Heart left ventricle (tissue), 16 donors: ENCODE measurements at places on chromosomes 6 and 20. TPM values are rescaled to one million over a fixed set of nuclear protein-coding genes. Genes with fewer than 3 reads are reported as not detected.
A peak's percentile ranks its signal among the peaks of the same experiment; 100 is the strongest.

- H3K27ac ChIP-seq = no peak overlapping the region
- H3K4me3 ChIP-seq = no peak overlapping the region
- H3K27me3 ChIP-seq = peaks cover 27% of the 10 kb centered on the region
- no peaks in the 10 kb centered on the region for H3K4me1 ChIP-seq
- no peak for DNase-seq
- no peaks in the 10 kb centered on the region for H3K36me3 ChIP-seq
These were observed 24.7 kb upstream of the ELMO2 start for GRCh38 chr20:46430921-46431712.

CNR1 gene
- total RNA-seq = 0.67 TPM

HLA-DRA gene
- 55.2 TPM for total RNA-seq

- no peaks in the 10 kb centered on the region for H3K4me1 ChIP-seq
- no peak for DNase-seq
- H3K4me3 ChIP-seq = no peak overlapping the region
- no peaks in the 10 kb centered on the region for H3K27me3 ChIP-seq
- H3K36me3 ChIP-seq = no peaks in the 10 kb centered on the region
- no peak overlapping the region for H3K27ac ChIP-seq
These were observed 158.2 kb upstream of the PRND start for GRCh38 chr20:4563534-4563933.

DNA sequence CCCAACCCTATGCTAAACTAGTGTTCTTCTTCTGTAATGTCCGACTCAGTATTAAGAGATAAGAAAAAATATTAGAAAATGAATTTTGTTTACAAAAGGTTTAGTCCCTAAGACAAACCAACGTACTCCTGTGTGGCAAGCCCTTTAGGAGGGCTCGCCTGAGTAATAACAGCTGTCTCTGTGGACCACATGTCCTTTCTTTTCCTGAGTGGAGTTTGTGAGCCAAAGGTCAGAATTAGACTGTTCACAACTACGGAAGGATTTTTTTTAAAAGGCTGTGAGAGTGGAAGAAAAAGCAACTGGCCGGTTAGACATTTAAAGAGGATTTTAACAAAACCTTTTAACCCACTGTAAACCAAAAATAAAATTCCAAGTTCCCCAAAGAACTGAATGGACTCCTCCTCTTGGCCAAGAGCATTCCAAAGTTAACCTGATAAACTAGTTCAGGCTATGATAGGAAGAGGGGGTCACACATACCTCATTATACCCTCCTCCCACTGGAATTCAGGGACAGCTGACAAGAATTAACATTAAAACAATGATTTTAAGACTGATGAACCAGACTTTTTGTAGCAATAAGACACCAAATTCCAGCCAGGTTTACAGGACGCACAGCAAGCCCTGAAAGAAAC lies 43.5 kb downstream of the FAM184A start:
- DNase-seq = no peak
- no peaks in the 10 kb centered on the region for H3K36me3 ChIP-seq
- H3K27me3 ChIP-seq = no peaks in the 10 kb centered on the region
- H3K4me1 ChIP-seq = no peaks in the 10 kb centered on the region
- H3K4me3 ChIP-seq = no peak overlapping the region

DNA sequence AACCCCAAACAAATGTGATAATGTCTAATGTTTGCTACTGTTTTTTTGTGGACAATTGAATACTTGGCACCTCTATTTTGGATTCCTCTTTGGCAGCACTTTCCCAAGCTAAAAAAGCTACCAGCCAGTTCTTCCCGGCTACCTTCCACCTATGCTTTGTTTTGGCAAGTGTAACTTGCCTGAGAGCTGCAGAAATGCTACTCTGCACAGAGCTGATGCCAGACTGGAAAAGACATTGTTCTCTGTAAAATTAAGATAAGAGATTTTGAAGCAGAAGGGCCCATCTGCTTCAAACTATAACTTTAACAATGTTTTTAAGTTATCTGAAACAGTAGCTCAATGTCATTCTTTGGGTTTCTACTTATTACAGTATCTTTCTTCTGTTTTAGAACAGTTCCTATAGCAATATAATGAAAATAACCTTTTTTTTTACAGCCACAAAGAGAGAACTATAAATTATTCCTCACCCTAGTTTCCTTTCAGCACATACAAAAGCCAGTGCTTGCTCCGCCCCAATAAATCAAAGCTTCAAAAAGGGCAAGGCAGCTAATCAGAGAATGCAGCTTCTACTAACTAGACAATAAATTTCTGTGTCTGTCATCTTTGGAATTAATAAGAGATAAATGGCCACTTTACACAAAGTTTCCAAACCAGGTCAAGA lies 183.1 kb downstream of the UBE3D start:
- no peaks in the 10 kb centered on the region for H3K36me3 ChIP-seq
- DNase-seq = no peak
- H3K4me1 ChIP-seq = no peaks in the 10 kb centered on the region
- no peaks in the 10 kb centered on the region for H3K27me3 ChIP-seq
- no peak overlapping the region for H3K27ac ChIP-seq
- H3K4me3 ChIP-seq = no peak overlapping the region

DNA sequence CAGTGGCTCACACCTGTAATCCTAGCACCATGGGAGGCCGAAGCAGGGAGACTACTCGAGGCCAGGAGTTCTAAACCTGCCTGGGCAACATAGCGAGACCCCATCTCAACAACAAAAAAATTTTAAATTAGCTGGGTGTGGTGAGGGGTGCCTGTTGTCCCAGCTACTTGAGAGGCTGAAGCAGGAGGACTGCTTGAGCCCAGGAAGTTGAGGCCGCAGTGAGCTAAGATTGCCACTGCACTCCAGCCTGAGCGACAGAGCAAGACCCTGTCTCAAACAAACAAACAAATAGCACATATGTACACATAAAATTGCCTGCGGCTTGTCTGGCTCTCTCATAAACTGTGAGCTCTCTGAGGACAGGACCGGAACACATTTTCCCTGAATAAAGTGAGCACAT lies 106.3 kb downstream of the BANF2 start:
- no peak overlapping the region for H3K4me3 ChIP-seq
- peaks cover 41% of the 10 kb centered on the region for H3K4me1 ChIP-seq
- no peak for DNase-seq
- H3K27ac ChIP-seq = peak overlapping the region; percentile 45
- H3K36me3 ChIP-seq = no peaks in the 10 kb centered on the region

LY6G6C gene
- not detected for total RNA-seq

GRCh38 chr20:19275630-19276071 lies 63.2 kb downstream of the SLC24A3 start:
- H3K36me3 ChIP-seq = no peaks in the 10 kb centered on the region
- H3K27me3 ChIP-seq = no peaks in the 10 kb centered on the region
- peak overlapping the region; percentile 48 for H3K27ac ChIP-seq

DNA sequence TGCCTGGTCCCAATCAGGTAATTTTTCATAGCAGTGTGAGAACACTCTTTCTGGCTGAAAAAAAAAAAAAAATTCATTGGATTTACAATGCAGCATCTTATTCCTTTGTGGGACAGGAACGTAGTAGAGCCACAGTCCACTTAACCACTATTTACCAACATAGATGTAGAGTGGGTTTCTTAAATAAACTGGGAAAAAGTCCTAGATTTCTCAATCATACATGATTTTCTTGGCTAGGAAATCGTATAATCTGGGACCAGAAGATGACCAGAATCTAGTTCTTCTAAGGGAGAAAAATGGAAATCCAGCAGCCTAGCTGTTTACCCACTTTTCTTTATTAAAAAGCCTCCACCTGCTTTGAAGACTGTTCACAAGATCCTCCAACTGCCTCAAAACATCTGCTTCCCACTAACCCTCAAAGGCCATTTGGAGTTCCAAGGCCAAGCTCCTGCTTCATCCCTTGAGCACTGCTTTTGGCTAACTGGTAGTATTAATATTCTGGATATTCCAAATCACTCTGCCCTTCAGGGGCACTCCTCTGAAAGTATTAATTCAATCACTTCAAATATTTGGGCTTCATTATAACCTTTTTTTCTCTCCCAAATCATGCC lies 70.4 kb downstream of the FYN start:
- no peaks in the 10 kb centered on the region for H3K27me3 ChIP-seq
- no peak for DNase-seq
- no peaks in the 10 kb centered on the region for H3K36me3 ChIP-seq

DNA sequence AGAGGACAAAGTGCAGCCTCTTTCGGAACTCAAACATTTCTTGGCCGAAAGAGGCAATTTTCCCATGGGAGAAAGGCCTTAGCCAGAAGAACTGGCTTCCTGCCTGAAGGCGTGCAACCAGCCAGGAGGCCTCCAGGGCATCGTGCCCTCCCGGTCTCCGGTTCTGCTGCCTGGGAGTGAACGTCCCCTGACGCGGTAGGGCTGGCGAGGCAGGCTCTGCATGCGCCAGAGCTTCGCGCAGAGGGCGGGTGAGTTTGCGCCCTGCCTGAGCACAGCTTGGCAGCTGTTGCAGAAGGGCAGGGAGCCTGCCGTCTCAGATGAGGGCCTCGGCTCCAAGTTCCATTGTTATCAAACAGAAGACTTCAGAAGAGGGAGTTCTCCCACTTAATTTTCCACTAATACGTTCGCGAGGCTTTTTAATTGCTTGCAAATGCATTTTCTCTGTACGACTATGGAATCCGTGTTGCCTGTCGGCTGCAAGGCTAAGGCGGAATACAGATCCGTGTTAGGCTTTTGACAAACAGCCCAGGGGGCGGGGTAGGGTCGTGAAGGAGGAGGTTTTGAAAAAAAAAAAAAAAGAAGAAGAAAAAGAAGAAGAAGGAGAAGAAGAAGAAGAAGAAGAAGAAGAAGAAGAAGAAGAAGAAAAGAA lies 5.5 kb upstream of the TFAP2D start:
- no peaks in the 10 kb centered on the region for H3K4me1 ChIP-seq
- H3K36me3 ChIP-seq = no peaks in the 10 kb centered on the region
- peaks cover 10% of the 10 kb centered on the region for H3K27me3 ChIP-seq
- H3K4me3 ChIP-seq = no peak overlapping the region
- no peak for DNase-seq

IL20RA gene
- total RNA-seq = 5.0 TPM

- H3K4me3 ChIP-seq = no peak overlapping the region
- H3K36me3 ChIP-seq = no peaks in the 10 kb centered on the region
- no peaks in the 10 kb centered on the region for H3K4me1 ChIP-seq
- DNase-seq = no peak
- H3K27me3 ChIP-seq = no peaks in the 10 kb centered on the region
These were observed 363.9 kb downstream of the PREX1 start for GRCh38 chr20:48463916-48464315.

BIRC7 gene
- total RNA-seq = 0.28 TPM

DNA sequence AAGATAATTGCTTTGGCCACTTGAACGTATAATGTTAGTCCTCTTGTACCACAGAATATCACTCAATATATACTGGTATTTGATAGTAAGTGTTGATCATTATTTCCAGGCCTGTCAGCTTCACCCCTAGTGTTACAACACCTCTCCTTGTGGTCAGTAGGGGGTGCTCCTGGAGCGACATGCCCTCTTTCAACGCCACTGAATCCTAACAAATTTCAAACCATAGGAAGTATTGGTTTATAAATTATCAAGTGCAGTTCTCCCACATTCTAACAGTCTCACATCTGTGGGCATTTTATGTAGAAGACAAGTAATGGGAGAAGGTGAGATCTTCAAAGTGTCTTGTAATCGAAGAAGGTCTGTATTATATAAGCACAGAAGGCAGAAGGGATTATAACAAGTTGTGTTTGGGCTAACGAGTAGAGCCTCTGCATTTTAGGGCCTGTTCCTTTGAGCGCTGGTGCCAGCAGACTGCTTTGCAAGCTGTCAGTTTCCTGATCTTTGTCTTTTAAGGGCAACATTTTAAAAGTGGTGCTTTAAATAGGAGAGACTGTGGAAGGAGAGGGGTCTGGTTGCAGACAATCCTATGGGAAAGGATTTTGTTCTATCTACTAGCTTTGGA lies 57.1 kb upstream of the CEP162 start:
- no peak for DNase-seq
- H3K27me3 ChIP-seq = no peaks in the 10 kb centered on the region
- H3K27ac ChIP-seq = no peak overlapping the region
- H3K36me3 ChIP-seq = no peaks in the 10 kb centered on the region
- H3K4me3 ChIP-seq = no peak overlapping the region

SLC22A3 gene
- total RNA-seq = 0.45 TPM

DNA sequence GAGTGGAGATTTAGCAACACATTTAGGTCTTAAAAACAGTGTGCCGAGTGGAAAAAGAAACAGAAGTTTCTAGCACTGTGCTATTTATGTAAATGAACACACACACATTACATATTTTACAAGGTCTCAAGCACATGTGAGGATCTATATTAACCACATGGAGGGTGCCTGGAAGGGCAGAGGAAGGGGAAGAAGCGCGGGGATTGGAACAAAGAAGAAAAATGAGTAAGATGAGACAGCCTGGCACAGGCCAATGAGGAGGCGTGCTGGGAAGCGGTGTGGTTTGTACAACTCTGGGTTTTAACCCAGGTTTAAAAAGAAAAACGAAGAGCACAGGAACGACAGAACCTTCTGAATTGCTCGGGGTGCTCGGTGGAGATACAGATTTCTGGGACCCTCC lies 5.7 kb downstream of the KCNG1 start:
- no peak for DNase-seq
- no peaks in the 10 kb centered on the region for H3K36me3 ChIP-seq
- peaks cover 13% of the 10 kb centered on the region for H3K27me3 ChIP-seq
- H3K4me1 ChIP-seq = peaks cover 1% of the 10 kb centered on the region

DNA sequence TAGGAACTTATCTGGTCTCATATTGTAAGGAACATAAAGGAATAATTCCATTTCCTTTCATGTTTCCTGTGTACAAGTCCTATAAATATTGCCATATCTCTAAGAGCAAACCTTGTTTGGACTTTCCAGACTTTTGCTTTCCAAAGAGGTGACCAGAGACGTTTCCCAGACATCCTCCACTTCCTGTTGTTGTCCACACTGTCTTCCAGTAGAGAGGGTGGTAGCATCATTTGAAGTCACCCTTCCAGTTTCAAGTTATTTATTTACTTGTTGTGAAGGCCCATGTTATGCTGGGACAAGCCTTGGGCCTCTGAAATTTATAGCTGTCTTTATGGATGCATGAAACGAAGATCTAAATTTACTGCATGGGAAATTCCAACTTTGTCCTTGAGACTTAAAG lies 10.6 kb upstream of the TGM3 start:
- no peak overlapping the region for H3K4me3 ChIP-seq
- H3K36me3 ChIP-seq = no peaks in the 10 kb centered on the region
- no peak for DNase-seq
- no peaks in the 10 kb centered on the region for H3K4me1 ChIP-seq
- no peaks in the 10 kb centered on the region for H3K27me3 ChIP-seq
- H3K27ac ChIP-seq = no peak overlapping the region

SLC4A11 gene
- 0.35 TPM for total RNA-seq

- H3K27me3 ChIP-seq = no peaks in the 10 kb centered on the region
- no peaks in the 10 kb centered on the region for H3K36me3 ChIP-seq
- peaks cover 6% of the 10 kb centered on the region for H3K4me1 ChIP-seq
- H3K27ac ChIP-seq = no peak overlapping the region
- DNase-seq = no peak
These were observed 19.5 kb downstream of the KIF25 start for GRCh38 chr6:168016721-168017525.

- H3K27ac ChIP-seq = no peak overlapping the region
- peaks cover 26% of the 10 kb centered on the region for H3K4me1 ChIP-seq
- no peaks in the 10 kb centered on the region for H3K27me3 ChIP-seq
These were observed 87.8 kb upstream of the SIRPA start for GRCh38 chr20:1807394-1807793.

MEP1A gene
- not detected for total RNA-seq

SLC17A9 gene
- total RNA-seq = 0.63 TPM
